ENCODE measurements at places on chromosomes 3 and 15.

- no peak for DNase-seq
These were observed 3.8 kb upstream of the PLXND1 start for GRCh38 chr3:129610276-129610675.

- DNase-seq = no peak
These were observed 34.0 kb upstream of the TNFAIP8L3 start for GRCh38 chr15:51128701-51129100.

DNA sequence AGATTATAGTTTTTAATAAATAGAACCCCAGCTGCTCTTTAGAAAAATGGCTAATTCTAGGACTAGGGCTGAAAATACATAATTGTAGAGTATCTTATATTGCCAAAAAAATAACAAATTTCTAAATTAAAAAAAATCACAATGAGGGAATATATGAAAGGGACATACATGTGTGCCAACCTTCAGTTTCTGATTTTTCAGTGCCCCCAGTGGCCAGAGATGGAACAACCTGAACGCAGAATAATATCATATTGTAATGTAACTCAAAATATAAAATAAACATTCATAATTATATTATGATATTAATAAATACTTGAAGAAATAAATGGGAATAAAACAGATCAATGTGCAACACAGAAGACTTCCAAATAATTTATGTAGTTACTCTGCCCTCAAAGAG is 460.5 kb downstream of the ZNF385D start:
- no peak for DNase-seq

DNA sequence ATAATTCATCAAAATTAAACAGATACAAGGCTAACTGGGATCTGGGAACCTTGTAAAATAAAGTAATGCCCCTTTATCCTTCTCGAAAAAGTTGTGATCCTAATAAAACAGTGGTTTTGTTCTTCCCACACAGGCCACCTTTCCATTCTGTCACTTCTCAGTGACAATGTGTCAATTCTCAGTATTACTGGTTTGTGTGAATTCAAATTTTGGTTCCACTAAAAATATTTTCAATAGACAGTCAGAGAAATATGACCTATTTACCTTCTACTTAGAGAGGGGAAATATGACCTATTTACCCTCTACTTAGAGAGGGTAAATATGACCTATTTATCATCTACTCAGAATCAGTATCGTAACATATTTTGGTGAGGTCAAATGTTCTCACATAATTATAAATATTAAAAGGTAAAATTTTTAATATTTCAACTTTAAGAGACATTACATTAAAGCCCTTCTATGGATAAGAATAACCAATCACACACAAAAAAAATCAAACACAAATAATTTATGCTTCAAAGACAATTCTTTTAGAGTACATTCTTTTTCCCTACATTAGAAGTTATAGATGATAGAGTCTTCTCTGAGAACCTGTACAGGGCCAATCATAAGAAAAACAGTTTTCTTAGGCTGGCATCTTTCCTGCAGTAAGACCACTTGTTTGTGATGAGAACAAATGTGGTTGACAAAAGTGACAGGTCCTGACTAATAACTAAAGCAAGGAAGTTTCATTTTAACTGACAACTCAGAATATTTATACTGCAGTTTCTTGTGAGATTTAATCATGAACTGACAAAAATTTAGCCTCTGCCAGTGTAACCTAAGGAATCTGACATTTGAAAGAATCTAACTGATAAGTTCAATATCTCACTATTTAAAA is 323.3 kb downstream of the DIPK2A start:
- no peak for DNase-seq

GRCh38 chr3:13567684-13568514 is 19.0 kb downstream of the FBLN2 start:
- DNase-seq = no peak

DNA sequence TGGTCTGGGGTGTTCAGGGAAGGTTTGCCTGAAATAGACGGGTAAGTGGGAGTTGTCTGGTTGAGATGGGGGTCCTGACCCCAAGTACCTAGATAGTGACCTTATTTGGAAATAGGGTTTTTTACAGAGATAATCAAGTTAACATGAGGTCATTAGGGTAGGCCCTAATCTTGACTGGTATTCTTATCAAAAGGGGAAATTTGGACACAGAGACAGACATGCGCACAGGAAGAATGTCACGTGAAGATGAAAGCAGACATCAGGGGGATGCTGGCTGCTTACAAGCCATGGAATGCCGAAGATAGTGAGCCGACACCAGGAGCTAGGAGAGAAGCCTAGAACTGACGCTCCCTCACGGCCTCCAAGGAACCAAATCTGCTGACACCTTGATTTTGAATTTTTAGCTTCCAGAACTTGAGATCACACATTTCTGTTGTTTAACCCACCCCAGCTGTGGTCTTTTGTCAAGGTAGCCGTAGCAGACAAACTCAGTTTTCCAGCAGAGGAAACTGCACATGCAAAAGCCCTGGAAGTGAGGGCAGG is 17.1 kb downstream of the BHLHE40 start:
- DNase-seq = no peak

GRCh38 chr15:72163719-72164118 is 33.9 kb downstream of the GRAMD2A start:
- no peak for DNase-seq

DNA sequence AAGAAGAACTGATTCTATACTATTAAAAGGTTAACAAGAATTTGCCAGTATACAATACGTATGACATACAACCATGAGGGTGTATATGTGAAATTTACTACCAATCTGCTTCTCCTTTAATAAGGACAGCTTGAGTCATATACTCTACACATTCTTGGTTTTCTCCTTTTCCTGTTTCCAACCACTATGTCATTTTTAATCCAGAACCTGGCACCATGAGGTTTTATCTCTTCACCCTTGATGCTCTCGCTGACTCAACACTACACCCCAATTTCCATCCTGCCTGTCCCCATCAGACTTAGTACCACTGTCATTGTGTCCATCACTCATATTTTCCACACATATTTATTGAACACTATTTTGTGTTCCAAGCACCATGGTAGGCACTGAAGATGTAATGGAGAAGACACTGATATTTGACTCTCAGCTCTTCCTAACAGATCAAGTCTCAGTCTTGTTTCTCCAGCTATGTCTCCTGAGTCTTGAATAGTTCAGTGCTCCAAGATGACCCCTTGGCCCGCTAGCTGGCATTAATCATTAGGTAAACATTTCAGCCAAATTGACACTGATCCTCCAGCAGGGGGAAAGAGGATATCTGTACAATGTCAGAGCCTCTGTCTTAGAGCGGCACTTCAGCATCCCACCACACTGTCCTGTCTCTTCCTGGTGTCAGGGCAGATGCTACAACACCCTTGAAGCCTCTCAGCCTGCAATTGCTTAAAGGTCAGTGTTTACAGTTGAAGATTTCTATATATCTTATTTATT is 11.2 kb upstream of the COL8A1 start:
- DNase-seq = no peak

DNA sequence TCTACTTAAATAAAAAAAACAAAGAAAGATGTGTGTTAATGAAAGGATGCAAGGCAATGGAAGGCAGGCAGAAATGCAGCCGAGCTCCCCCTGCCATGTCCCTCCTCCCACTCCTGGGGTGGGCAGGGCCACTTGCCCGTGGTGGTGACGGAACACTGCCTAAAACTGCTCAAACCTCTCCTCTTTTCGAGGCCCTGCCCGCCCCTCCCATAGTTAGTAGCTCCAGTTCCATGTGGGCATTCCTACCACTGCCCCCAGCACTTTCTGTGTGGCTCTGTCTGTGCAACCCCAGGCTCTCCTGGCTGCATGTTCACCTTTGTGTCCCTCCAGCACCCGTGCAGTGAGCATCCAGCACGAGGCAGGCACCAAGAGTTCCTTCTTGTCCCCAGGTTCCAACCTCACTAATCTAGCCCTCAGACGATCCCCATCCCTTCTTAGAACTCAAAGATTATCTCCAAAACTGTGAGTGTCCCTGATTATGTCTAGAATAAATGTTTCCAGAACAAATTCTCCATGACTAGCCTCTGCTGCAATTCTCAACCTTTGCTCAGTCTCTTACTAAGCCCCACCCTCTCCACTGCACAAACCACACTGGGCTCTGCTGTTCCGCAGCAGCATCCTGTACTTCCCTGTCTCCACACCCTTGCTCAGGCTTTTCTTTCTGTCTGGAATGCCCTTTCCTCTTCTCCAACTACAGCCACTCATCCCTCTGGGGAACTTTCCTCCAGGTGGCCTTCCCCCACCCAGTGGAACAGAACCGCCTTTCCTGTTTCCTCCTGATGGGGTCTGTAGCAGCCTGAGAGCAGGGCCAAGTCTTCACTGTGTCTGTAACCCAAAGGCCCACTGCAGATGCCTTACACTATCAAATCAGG is 32.6 kb upstream of the SPTBN5 start:
- DNase-seq = no peak

GRCh38 chr3:53718462-53718861 is 127.8 kb downstream of the CHDH start:
- DNase-seq = no peak

DNA sequence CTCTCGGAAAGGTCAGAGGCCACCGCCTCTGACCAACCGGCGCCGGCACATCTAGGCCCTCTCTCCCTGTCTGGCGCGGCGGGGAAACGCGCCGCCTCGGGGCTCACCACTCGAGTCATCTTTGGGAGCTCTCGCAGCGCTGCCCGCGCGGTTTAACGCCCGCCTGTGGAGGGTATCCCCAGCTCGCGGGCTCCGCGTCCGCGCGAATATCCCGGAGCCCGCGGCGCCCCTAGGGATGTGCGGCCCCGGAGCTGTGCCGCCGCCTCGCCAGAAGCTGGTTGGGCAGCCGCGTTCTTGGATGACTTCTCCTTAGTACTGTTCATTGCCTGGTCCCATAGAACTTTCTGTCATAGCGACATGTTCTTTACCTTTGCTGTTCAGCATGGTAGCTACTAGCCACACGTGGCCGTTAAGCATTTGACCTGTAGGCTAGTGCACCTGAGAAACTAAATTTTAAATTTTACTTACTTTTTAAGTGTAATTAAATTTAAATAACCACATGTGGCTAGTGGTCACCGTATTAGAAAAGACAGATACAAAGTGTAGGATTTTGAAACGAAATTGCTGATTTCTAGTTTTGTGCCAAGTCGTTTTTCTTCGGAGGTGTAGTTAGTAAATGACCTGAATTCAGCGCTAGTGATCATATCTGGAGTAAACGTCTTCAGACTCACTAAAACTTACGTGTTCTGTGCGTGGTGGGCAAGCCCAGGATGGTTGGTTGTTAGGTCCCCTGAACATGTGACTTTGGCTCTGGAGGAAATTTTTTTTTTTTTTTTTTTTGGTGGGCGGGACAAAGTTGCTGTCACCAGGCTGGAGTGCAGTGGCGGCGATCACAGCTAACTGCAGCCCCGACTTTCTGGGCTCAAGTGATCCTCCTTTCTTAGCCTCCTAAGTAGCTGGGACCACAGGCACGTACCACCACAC is 835 bp downstream of the ARIH2 start:
- peak; percentile 41 for DNase-seq

- no peak for DNase-seq
These were observed 59.1 kb upstream of the TOP2B start for GRCh38 chr3:25723802-25724201.

DNA sequence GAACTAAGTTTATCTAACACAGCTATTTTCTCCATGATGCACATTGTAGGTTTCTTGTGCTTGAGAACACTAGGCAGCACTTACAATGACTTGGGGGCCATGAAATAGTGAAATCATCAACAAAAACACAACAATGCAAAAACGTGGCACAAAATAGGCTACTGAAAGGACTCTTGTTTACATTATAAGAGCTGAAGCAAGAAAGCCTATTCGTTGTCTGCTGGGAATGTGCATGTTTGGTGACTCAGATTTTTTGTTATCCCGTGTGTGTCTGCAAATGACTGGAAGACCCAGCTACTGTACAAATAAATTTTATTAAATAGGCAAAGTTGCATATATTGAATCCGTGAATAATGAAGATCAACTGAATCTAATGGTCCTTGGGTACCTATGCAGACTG is 85.0 kb downstream of the TCF12 start:
- no peak for DNase-seq

DNA sequence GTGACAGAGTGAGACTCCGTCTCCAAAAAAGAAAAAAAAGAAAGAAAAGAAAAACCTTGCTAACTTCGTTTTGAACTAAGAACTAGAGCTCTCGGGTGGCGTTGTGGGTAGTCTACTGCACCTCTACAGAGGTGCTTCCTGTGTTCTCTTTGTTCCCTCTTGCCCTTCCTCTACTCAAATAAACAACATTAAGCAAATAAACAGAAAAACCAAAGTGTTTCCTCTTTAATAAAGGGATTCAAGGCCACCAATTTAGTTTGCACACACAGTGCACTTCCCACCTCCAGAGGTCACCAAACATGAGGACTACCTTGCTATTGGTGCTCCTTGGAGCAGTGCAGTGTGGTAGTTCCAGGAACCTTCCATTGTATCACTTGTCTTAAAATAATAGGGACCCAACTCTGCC is 354.2 kb upstream of the TBL1XR1 start:
- no peak for DNase-seq

DNA sequence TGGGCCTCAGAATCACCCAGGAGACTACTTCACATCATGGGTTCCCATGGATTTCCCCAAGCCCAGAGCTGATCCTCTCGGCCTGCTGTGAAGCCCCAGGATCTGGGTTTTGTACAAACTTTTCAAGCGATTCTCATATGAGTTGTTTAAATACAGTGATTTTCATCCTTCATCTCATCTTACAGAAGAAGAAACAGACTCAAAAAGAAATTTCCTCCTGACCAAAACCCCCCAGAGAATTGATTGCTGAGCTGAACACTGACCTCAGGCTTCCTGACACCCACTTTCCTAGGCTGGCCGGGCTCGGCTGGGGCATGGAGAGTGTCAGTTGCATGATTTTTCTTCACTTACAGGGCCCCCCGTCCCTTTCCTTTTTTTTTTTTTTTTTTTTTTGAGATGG is 60.3 kb downstream of the BDH1 start:
- DNase-seq = no peak

GRCh38 chr3:194206320-194206719 is 70.4 kb downstream of the HES1 start:
- no peak for DNase-seq

DNA sequence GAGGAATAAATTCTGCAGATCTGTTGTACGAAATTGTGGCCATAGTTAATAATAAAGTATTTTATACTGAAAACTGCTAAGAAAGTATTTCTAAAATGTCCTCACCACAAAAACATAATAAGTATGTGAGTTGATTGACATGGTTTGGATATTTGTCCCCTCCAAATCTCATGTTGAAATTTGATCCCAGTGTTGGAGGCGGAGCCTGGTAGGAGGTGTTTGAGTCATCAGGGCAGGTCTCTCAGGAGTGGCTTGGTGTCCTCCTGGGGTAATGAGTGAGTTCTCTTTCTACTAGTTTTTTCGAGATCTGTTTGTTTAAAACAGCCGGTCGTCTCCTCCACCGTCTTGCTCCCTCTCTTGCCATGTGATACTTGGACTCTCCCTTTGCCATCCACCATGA is 424.1 kb upstream of the KCNMB2 start:
- no peak for DNase-seq

DNA sequence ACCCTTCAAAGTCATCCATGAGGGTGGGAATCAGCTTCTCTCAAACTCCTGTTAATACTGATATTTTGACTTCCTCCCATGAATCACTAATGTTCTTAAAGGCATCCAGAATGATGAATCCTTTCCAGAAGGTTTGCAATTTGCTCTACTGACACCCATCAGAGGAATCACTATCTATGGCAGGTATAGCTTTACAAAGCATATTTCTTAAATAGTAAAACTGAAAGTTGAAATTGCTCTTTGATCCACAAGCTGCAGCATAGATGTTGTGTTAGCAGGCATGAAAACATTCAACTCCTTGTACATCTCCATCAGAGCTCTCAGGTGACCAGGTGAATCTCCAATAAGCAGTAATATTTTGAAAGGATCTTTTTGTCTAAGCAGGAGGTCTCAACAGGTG is 66.3 kb downstream of the B3GNT5 start:
- DNase-seq = no peak

- no peak for DNase-seq
These were observed 40.6 kb downstream of the FOXB1 start for GRCh38 chr15:60044636-60045270.

Data from GM12892 (cell line).